Keratinocyte (primary cell): ENCODE measurements at places on chromosomes 12 and 14.

- no peak for DNase-seq
Measured at GRCh38 chr14:64478634-64479250, 13.4 kb downstream of the AKAP5 start.

GRCh38 chr12:124317400-124317799, 22.5 kb downstream of the RFLNA start:
- no peak for DNase-seq

DNA sequence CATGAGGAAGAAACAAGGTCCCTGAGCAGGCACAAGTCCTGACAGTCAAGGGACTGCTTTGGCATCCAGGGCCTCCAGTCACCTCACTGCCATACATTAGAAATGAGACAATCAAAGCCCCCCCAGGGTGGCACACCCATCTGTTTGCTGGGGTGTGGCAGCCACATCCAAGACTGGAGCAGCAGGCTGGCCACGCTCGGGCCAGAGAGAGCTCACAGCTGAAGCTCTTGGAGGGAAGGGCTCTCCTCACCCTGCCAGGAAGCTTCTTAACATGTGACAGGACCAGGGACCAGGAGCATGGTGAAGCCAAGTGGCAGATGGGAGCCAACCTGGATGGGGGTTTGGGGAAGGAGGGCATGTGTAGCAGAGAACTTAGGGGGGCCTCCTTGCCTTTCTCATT, 10.0 kb downstream of the CACNB3 start:
- no peak for DNase-seq

GRCh38 chr12:34327671-34328070, 305.4 kb downstream of the ALG10 start:
- DNase-seq: no peak

DNA sequence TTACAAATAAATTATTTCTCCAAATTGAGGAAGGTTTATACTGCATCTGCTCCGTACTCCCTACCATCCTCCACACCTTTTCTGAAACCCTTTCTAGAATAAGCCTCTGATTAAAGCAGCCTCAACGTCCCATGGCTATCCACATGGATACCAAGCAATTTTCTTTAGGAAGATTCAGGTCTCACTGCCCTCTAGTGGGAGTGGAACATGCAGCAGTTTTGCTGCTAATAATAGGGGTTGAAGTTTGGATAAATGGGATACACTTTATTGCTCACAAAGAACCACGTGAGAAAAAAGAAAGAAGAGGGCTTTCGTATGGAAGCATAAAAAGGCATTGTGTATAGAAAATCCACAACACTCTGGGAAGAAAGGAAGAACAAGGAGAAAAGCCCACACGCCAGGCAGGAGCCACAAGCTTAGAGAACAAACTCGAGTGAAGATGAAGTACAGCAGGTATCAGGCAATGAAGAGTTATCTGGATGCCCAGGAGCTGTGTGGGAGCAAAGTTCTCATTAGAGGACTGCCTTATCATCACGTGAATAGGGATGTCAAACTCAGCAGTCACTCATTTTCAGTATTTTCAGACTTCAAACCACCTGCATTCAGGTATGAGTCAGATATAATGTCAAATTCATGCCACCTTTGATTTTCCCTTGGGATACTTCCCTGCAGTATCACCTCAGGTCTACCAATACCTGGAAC, 45.8 kb downstream of the CCER1 start:
- no peak for DNase-seq

DNA sequence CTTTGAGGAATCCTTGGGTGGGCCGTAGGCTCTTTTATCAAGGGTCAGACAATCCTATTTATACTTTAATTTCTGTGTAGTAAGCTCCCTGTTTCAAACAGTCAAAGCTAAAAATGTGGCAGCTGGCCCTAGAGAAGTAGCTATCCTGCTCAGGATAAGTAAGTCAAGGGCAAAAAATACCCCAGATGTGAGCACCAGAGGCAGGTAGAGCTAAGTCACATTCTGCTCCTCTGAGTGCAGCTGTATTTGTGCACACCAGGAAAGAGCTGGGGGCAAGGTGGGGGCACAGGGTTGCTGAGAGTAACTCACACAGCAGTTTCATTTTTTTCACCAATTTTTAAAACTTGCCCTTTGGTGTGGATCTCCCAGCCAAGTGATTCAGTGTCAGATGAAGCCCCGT, 5.3 kb downstream of the ETV6 start:
- DNase-seq: no peak

DNA sequence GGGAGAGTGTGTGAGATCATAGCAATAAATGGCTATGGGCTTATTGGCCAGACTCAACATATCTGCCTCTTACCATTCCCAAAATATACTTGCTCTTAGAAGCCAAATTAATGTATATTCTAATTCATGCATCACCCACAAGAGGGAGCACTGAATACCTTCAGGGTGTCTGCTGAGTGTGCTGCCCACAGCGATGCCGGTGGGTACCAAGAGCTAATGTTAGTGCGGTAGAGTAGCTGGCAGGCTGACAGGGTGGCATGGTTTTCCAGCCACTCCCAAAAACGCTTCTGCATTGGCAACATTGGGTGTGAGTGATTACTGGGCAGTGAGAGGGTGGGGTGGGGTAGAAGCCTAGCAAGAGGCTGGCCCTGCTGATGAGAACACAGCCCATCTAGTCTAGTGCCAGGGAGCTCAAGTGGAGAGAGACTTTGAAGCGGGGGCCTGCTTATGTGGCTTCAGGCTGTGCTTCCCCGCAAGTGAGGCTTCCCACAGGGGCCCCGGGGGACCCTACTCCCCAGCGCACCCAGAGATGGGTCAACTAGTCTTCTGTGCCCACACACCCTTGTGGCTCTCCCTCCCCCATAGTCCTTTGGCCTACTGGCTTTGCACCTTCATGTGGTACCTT, 9.2 kb upstream of the PLEKHD1 start:
- DNase-seq: no peak

DNA sequence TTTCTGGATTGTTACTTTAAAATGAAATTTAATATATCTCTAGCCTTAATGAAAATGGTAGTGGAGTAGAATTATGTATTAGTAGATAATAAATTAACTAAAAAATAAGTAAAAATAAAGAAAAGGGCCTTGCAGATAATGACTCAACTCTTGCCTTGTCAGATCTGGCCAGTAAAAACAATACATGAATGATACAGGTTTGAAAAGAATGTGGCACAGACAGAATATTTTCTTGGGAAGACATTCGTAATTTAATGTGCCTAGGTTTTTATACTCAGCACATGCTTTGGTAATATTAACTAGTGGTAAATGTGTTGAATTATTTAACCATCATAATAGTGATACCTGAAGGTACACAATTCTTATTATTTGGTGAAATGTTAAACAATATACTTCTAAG, 28.3 kb downstream of the ATF7IP start:
- no peak for DNase-seq

GRCh38 chr14:60184146-60184904, 19.1 kb upstream of the DHRS7 start:
- DNase-seq: no peak

- no peak for DNase-seq
Measured at GRCh38 chr12:118145113-118145797, 9.3 kb downstream of the PEBP1 start.

GRCh38 chr14:96911499-96912149, 114.4 kb downstream of the VRK1 start:
- no peak for DNase-seq

DNA sequence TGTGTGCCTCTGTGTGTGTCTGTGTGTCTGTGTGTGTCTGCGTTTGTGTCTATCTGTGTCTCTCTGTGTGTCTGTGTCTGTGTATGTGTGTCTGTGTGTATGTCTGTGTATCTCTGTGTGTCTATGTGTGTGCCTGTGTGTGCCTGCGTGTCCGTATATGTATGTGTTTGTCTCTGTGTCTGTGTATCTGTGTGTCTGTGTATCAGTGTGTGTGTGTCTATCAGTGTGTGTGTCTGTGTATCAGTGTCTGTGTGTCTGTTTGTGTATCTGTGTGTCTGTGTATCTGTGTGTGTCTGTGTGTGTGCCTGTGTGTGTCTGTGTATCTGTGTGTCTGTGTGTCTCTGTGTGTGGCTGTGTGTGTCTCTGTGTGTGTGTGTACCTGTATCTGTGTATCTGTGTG, 23.1 kb upstream of the BCL2L14 start:
- no peak for DNase-seq

GRCh38 chr14:51604073-51604472, 47.6 kb upstream of the FRMD6 start:
- DNase-seq: no peak

GRCh38 chr14:61591862-61592261, 103.5 kb upstream of the HIF1A start:
- no peak for DNase-seq

GRCh38 chr12:89655841-89656240, 52.8 kb downstream of the ATP2B1 start:
- no peak for DNase-seq

- no peak for DNase-seq
Measured at GRCh38 chr14:103204852-103205540, 81.7 kb downstream of the TNFAIP2 start.

- no peak for DNase-seq
Measured at GRCh38 chr14:101893759-101894158, 70.6 kb upstream of the DYNC1H1 start.

DNA sequence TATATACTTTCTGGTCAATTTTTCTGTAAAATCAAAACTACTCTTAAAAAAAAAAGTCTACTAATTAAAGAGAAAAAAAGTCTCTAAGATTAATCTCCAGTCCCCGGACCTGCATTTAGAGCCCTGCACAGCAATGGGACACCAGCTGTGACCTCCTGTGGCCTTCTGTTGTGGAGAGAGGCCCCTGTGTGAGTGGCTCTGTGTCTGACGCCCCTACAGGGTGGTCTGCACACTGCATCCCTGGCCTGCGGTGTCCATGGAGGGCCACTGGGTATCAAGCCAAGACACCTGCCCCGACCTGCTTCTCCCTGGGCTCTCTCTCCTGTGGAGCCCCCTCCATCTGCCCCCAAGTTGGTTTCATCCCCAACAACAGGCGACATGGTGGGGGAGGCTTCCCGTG, 248.0 kb upstream of the DIO3 start:
- DNase-seq: no peak

- no peak for DNase-seq
Measured at GRCh38 chr14:58884442-58884841, 246.7 kb downstream of the DACT1 start.

DNA sequence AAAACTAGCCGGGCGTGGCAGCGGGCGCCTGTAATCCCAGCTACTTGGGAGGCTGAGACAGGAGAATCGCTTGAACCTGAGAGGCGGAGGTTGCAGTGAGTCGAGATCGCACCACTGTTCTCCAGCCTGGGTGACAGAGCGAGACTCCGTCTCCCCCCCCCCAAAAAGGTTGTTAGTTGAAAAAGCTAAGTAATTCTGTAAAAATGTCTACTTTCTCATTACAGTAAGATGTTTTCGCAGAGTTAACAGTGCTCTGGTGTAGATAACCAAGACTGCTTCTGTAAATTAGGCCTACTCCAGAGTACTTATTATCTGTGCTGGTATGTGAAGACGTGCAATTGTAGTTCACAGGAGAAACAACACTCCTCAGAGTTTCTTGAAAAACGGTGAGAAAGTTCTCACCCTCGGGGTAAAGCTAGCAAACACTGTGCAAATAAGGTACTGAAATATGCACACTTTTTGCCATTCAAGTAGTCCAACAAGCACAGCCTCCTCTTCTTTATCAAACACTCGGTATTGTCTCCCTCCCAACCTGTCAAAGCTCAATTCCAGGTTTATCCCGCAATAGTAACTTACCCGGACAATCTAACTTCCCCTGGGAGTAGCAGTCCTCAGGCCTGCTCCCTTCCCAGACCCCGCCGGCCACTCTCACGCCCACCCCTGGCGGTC, 974 bp downstream of the BTBD7 start:
- DNase-seq: no peak

DNA sequence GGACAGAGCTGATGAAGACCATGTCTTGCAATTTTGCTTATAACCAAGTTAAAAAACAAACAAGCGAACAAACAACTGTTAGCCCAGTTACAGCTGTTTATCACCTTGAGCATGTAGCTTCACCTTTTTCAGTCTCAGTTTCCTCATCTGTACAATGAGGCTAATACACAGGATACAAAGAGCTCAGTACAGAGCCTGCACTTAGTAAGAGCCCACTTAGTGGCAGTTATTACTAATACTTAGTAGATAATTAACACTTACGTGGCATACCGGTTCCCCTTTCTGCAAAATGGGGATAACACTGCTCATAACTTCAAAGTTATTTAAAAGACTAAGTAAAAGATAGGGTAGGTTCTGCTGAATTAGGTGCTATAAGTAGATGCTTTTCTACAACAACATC, 228.0 kb downstream of the MON2 start:
- DNase-seq: no peak

GRCh38 chr12:40508421-40508820, 183.8 kb upstream of the CNTN1 start:
- no peak for DNase-seq

DNA sequence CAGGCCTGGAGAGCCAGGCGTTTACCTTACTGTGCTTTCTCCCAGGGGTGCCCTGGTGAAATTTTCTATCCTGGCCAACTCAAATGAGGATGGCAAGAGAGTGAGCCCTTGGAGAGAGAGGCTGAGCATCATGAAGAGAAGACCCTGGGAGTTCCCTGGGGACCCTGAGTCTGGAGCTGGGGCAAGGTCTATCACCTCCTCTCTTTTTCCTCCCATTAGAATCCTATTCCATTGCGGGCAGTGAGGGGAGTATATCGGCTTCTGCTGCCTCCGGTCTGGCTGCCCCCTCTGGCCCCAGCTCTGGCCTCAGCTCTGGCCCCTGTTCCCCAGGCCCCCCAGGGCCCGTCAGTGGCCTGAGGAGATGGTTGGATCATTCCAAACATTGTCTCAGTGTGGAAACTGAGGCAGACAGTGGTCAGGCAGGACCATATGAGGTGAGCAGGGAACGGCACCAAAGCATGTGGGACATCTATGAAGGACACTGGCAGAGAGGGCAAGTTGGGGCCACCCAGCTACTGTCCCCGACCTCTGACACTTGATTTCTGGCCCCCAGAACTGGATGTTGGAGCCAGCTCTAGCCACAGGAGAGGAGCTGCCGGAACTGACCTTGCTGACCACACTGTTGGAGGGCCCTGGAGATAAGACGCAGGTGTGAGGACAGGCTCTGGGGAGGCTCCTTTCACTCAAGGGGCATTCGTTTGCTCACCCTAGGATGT, 1.6 kb downstream of the ARHGEF25 start:
- DNase-seq: no peak

GRCh38 chr12:114710151-114710550, 26.2 kb upstream of the TBX3 start:
- no peak for DNase-seq

- DNase-seq: no peak
Measured at GRCh38 chr12:131561891-131562684, 148.8 kb upstream of the SFSWAP start.

GRCh38 chr12:56321027-56321426, 5.2 kb upstream of the CNPY2 start:
- DNase-seq: no peak

DNA sequence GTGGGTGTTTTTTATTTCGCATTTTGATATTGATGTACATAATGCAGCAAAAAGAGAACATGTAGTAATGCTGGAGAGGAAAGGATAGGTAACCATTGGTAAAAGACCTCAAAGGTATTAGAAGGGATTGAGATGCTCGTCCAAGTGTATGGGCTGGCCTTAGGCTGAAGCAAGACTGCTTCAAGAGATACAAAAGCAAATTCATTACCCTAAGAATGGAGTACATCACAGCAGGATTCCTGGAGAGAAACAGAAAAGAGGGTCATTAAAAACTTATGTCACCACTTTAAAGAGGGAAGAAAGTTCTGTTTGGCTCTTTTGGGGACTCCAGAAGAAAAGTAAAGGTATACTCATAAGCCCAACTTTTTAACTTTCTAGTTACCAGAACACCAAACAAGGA, 420.5 kb downstream of the ZFP36L1 start:
- DNase-seq: no peak
